ENCODE measurements at places on chromosomes 16 and 17.

GRCh38 chr16:73909529-73910035, 387.0 kb upstream of the PSMD7 start:
- DNase-seq: no peak

GRCh38 chr16:89828199-89828869, at the start of gene SPIRE2:
Gene SPIRE2, plus strand, starts transcription at chr16:89828475. Its CDS starts 76 bp downstream, at chr16:89828551.
- DNase-seq: peak; percentile 86

- no peak for DNase-seq
These were observed 24.2 kb downstream of the ORC6 start for GRCh38 chr16:46713634-46714033.

GRCh38 chr17:71905376-71906031, 215.3 kb upstream of the SOX9 start:
- DNase-seq: no peak

- no peak for DNase-seq
These were observed 221.3 kb downstream of the SEC14L1 start for GRCh38 chr17:77361986-77362620.

- DNase-seq: no peak
These were observed 18.4 kb downstream of the SMIM36 start for GRCh38 chr17:55492781-55493341.

DNA sequence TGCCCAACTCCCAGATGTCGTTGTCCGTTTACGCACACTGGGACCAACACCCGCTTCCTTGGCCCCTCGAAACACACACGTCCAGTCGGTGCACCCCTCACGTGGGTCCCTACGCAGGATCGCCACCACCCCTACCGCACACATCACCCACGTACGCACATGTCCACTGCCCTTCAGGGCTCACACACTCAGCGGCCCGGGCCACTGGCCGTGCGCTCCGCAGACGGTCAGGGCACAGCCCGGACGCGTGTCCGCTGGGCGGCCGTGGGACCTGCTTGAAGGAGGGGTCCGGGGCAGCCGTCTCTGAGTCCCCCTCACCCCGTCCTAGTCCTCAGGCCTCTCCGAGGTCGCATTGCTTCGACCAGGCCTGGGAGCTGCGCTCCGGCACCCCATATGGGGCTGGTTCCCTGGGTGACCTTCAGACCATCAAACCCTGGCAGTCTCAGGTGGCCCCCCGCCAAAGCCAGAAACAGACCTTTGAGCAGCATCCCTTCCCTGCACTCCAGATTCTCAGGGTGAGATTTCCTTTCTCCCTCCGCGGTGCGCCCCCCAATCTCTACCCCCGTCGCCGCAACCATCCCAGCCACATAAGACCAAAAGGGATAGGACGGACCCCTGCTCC, 914 bp upstream of the GPRC5B start:
- DNase-seq: no peak

DNA sequence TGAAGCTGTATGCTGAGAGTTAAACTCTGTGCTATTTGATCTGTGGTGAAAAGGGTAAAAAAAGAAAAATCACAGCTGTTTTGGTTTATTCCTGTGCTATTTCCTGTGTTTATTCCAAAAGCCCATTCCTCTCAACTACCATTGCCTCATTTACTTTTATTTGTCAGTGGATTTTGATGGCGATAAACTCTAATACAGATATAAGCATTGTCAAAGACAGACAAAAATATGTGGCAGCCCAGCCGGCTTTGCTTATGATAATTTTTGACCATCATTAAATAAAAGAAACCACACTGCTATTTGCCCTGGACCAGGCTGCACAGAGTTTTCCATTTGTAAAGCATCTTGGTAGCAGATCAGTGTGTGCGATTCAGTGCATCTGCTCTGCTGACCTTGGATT, 473.6 kb upstream of the ASIC2 start:
- no peak for DNase-seq

GRCh38 chr17:4839965-4840892, 7.1 kb downstream of the MINK1 start:
- DNase-seq: no peak

DNA sequence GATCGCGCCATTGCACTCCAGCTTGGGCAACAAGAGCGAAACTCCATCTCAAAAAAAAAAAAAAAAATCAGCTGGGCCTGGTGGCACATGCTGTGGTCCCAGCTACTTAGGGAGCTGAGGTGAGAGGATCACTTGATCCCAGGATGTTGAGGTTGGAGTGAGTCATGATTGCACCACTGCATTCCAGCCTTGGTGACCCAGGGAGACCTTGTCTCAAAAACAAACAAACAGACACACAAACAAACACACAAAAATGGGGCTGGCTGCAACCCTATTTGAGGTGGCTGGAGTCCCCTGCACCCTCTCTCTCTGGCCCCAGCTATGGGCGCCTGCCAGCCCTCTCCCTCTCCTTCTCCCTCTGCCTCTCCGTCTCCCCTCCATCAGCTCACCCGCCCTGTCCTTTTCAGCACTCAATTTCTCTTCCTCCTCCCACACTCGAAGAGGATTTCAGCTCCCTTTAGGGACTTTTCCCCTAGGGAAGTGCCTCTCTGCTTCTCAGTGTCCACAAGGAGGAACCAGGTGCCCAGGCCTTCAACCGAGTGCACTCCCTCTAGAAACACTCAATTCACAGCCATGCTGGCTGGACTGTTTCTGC, 17.5 kb upstream of the TFAP4 start:
- peak; percentile 67 for DNase-seq

DNA sequence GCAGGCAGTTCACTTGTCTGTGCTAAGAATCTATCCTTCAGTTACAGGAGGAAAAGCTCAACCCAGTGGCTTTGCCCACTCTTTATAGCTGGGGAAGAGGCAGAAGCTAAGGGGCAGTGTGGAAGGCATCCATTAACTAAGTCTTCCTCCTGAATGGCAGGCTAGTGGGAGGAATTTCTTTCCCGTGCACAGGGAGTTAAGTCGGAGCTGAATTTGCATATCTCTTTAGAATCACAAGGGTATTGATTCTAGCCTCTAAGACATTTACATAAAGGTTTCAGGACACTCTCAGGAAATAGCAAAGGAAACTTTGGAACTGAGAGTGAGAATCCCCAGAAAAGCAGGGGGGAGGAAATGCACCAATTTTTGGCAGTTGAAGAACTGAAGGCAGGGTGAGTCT, 245.6 kb downstream of the CA10 start:
- DNase-seq: no peak

DNA sequence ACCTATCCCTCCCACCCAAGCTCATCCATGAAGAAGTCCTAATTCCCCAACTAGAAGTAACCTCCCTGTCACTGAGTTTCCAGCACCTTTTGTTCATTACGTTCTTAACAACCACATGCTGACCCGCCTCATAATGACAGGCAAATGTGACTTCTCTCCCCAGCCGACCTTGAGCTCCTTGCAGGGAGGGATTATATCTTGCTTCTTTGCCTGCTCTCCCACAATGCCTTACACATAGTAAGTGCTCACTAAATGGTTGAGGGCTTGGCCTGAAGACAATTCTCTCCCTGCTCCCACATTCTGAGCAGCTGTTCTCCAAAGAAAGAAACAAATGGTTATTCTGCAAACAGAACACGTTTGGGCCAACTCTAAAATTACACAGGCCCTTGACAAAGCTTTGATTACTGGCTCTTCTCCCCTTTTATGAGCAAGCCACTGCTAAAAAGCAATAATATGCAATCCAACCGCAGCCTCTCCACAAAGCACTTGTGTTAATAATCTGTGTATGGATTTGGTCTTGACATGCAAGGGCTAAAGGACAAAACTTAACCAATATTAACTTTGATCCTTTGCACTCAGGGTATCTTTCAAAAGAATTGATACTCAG, 23.2 kb downstream of the SLC39A11 start:
- DNase-seq: no peak

- peak; percentile 87 for DNase-seq
These were observed 17.4 kb upstream of the COL1A1 start for GRCh38 chr17:50218771-50219315.

DNA sequence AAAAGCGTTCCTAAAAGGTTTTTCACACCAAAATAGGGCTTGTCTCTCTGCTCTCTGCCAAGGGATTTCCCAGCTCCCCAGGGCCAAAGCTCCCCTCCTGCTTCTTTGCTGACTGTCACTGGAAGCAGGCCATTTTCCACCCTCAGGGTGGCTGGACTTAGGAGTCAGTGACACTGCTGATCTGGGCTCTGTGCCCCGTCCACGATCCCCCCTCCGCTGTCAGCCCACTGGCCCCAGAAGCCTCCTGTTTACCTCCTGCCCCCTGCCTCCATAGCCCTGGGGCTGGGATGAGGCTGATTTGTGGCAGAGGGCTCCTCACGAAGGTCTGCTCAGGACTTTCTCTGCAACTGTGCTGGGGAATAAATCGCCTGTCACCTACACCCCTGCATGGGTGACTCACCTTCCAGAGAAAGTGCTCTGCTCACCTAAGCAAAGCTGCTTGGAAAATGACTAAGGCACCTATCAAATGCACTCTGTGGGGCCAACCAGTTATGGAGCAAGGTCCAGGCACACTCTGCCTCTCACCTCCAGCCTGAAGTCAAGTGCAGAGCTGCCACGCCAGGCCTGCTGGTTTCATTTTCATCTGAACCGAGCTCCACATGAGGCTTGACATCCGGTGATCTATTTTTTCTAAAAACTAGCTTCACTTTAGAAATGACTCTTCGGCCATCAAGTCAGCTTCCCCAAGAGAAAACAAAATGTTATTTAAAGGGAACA, 4.9 kb downstream of the MAP3K14 start:
- DNase-seq: peak; percentile 58

GRCh38 chr16:30766933-30767284, 4.8 kb downstream of the RNF40 start:
- DNase-seq: no peak

- DNase-seq: peak; percentile 33
These were observed 37.8 kb downstream of the KLHDC4 start for GRCh38 chr16:87728026-87728425.

DNA sequence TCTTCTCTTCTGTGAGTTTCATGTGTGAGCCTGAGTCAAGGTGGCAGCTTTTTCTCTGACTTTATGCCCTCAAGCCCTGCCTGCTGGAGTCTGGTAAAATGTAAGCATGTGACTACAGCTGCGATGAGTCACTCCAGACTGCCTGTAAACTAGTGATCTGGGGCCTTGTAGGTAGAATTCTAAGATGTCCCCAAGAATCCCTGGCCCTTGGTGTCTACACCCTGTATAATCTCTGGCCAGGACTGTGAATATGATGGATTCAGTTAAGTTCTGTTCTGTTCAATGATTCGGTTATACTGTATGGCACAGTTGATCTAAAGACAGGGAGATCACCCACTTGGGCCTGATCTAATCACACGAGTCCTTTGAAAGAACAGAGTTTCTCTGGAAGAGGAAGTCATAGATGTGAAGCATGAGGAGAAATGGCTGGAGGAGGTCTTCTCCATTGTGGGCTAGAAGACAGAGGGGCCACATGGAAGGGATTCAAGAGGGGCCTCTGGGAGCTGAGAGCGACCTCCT, 29.8 kb downstream of the PRSS54 start:
- peak; percentile 81 for DNase-seq

- no peak for DNase-seq
These were observed 7.6 kb upstream of the BEAN1 start for GRCh38 chr16:66419527-66419926.

- DNase-seq: no peak
These were observed 44.4 kb downstream of the CLEC19A start for GRCh38 chr16:19329932-19330331.

DNA sequence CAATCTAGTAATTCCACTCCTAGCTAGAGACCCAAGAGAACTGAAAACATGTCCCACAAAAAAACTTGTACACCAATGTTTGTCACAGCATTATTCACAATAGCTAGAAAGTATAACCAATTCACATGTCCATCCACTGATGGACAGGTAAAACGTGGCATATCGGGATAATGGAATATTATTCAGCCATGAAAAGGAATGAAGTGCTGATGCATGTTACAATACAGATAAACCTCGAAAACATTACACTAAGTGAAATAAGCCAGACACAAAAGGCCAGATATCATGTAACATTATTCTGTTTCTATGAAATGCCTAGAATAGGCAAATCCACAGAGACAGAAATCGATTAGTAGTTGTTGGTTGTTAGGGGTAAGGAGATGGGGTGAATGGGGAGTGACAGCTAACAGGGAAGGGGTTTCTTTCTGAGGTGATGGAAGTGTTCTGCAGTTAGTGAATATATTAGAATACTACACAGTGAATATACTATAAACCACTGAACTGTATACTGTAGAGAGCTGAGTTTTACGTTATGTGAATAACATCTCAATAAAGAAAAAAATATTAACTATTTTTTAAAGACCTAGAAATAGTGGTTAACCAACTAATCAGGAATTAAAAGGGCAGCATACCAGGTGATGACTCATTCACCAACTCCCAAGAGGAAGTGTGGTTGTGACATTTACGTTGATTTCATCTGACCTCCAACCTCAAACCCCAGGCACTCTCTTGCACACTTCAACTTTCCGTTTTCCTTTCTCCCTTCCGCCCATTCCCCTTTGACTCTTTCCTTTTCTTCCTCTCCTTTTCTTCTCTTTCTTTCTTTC, 48.6 kb downstream of the GAS7 start:
- no peak for DNase-seq

DNA sequence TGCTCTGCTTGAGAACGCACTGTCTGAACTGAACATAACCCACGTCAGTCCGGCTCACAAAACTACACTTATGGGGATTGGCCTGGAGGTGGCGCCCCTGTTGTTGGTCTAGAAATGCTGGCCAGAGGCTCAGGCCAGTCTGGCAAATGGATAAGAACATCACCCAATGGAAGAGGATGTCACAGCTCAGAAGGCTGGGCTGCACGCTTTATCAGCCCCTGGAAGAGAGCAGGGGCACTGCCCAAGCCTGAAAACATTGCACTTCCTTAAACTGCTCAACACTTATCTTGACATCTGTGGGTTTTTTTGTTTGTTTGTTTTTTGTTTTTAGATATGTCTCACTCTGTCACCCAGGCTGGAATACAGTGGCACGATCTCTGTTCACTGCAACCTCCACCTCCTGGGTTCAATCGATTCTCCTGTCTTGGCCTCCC, 24.8 kb upstream of the BPTF start:
- DNase-seq: peak; percentile 77

DNA sequence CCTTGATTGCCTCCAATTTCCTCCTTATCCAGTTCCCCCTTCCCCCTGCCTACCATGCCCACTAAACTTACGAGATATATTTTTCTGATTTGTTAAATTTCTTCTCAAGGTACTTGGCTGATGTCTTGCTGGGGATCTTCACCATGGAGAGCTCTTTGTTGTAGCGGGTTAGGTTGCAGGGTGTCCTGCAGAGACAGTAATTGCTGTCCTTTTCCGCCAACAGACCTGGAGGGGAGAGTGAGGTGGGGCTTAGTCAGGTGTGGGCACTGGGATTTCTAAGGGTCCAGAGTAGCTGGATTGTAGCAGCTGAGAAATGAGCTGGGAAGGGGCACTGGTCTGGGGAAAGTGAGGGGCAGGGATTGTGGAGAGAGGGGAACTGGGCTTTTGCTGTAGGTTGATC, 32.1 kb downstream of the SPACA3 start:
- no peak for DNase-seq

DNA sequence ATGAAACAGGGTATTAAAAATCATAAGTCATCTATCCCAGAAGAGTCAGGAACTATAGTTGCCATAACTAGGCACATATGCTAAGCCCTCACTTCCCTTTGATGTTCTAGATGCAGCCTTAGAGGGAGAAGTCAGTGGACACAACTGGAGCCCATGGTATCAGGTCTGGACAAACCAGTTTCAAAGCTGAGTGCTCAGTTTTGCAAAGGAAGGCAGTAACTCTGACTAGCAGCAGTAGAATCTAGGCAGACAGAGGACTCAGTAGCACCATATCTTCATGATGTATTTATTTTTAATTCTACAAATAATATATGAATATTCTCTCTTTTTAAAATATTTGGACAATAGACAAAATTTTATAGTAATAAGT, 11.7 kb upstream of the FAM20A start:
- DNase-seq: no peak

All from ACHN (cell line).